ENCODE measurements at places on chromosomes 11 and 22. TPM values are rescaled to one million over a fixed set of nuclear protein-coding genes. Genes with fewer than 3 reads are reported as not detected.

The SLC6A5 gene
- total RNA-seq, result not detected

The HARBI1 gene
- total RNA-seq, result 5.0 TPM

The KCTD21 gene
- total RNA-seq, result 7.5 TPM

The DSCAML1 gene
- 4.3 TPM for total RNA-seq

GRCh38 chr11:12285811-12286222 lies 91.6 kb upstream of the PARVA start:
- no peak overlapping the region for H3K4me3 ChIP-seq
- H3K4me1 ChIP-seq, result no peaks in the 10 kb centered on the region
- DNase-seq, result peak; percentile 16
- no peaks in the 10 kb centered on the region for H3K36me3 ChIP-seq
- H3K27ac ChIP-seq, result no peak overlapping the region

DNA sequence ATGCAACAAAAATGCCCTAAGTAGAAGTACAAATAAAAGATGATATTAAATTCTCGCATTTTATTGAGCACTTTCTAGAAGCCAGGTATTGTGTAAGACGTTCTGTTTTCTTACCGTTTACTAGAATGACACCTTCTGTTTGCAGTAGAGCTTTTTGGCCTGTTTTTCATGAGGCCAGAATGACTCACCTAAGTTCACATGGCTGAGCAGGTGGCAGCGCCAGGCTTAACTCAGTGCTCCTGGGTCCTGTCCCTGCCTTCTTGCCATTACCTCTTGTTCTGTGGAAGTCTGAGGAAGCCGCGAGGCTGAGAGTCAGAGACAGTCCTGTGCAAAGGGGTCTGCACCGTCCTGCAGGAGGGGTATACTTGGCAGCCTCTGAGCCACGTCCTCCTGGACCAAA lies 113.8 kb downstream of the ATXN10 start:
- H3K36me3 ChIP-seq, result no peaks in the 10 kb centered on the region
- no peak overlapping the region for H3K4me3 ChIP-seq
- no peaks in the 10 kb centered on the region for H3K4me1 ChIP-seq
- DNase-seq, result peak; percentile 28
- H3K27me3 ChIP-seq, result no peaks in the 10 kb centered on the region

GRCh38 chr11:12008790-12009616 lies 577 bp upstream of the DKK3 start:
- DNase-seq, result no peak
- H3K27me3 ChIP-seq, result peaks cover 32% of the 10 kb centered on the region
- H3K36me3 ChIP-seq, result no peaks in the 10 kb centered on the region
- H3K4me1 ChIP-seq, result no peaks in the 10 kb centered on the region
- peak overlapping the region; percentile 39 for H3K4me3 ChIP-seq

DNA sequence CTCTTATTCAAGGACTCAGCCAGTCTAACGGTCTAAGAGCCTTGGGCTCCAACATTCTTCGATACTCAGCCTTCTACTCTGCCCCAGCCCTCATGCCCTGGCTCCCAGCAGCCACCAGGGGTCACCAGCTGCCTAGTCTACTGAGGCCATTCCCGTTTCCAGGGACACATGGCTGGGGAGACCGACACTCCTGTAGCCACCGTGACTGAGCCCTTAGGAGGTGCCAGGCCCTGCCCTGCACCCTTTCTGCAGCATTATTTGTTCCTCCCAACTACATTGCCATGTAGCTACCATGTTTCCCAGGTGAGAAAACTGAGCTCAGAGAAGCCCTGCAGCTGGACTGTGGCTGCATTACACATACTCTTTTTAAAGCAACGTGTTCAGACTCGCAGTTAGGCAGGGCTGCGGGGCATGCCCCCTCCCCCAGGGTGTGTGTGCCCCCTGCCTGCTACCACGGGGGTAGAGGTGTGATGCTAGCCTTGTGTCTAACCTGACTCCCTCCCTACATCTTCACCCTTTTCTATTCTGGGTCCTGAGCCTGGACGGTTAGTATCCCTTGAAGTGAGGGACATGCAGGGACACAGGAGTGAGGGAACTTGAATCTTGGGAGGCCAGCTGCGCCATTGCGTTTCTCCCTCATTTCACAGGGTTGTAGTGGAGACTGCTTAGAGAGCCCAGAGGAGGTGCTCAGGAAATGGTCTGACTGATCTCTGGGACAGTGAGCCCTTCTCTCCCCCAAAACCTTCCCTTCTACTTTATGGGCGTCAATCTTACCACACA lies 17.5 kb downstream of the ATG16L2 start:
- H3K4me3 ChIP-seq, result no peak overlapping the region
- H3K4me1 ChIP-seq, result peaks cover 4% of the 10 kb centered on the region
- no peaks in the 10 kb centered on the region for H3K27me3 ChIP-seq
- no peak overlapping the region for H3K27ac ChIP-seq
- H3K36me3 ChIP-seq, result no peaks in the 10 kb centered on the region

DNA sequence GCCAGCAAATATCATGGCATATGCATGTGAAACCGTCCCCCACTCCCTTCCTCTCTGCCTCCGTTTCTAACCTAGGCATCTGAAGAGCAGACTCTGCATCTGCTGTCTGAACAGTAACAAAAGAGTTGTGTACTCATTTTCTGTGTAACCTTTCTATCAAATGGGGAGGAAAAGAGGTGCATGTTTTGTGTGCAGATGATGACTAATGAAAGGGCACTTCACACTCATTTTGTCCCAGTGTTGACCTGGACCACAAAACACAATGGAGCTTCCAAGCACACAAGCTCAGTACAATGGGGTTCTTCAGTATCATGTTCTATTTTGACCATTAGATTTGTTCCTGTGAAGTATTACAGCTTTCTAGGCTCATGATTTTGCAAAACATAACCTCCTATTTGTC lies 13.0 kb downstream of the JHY start:
- no peak overlapping the region for H3K4me3 ChIP-seq
- no peaks in the 10 kb centered on the region for H3K27me3 ChIP-seq
- no peaks in the 10 kb centered on the region for H3K4me1 ChIP-seq
- no peak overlapping the region for H3K27ac ChIP-seq
- H3K36me3 ChIP-seq, result no peaks in the 10 kb centered on the region

GRCh38 chr11:119157063-119157462 lies 8.2 kb downstream of the ABCG4 start:
- H3K36me3 ChIP-seq, result no peaks in the 10 kb centered on the region
- no peak for DNase-seq
- no peak overlapping the region for H3K27ac ChIP-seq
- H3K27me3 ChIP-seq, result peaks cover 3% of the 10 kb centered on the region
- H3K4me1 ChIP-seq, result no peaks in the 10 kb centered on the region

GRCh38 chr11:118012083-118012669 lies 26.0 kb downstream of the IL10RA start:
- H3K4me3 ChIP-seq, result no peak overlapping the region
- H3K27ac ChIP-seq, result peak overlapping the region; percentile 11
- no peaks in the 10 kb centered on the region for H3K4me1 ChIP-seq
- no peaks in the 10 kb centered on the region for H3K36me3 ChIP-seq
- DNase-seq, result no peak

GRCh38 chr11:94507485-94507884 lies 4.8 kb upstream of the C11orf97 start:
- H3K27me3 ChIP-seq, result no peaks in the 10 kb centered on the region
- no peak for DNase-seq
- no peak overlapping the region for H3K4me3 ChIP-seq
- H3K27ac ChIP-seq, result no peak overlapping the region

GRCh38 chr11:119523539-119524157 lies 100.7 kb upstream of the THY1 start:
- no peak overlapping the region for H3K27ac ChIP-seq
- no peaks in the 10 kb centered on the region for H3K27me3 ChIP-seq
- DNase-seq, result no peak
- H3K36me3 ChIP-seq, result no peaks in the 10 kb centered on the region
